NCI-H510A treated with DMSO at 0.1 percent for 48 hours (cell line): ENCODE measurements at places on chromosomes 2 and 18.

GRCh38 chr2:263022-263738 lies 652 bp downstream of the SH3YL1 start:
- DNase-seq: no peak

DNA sequence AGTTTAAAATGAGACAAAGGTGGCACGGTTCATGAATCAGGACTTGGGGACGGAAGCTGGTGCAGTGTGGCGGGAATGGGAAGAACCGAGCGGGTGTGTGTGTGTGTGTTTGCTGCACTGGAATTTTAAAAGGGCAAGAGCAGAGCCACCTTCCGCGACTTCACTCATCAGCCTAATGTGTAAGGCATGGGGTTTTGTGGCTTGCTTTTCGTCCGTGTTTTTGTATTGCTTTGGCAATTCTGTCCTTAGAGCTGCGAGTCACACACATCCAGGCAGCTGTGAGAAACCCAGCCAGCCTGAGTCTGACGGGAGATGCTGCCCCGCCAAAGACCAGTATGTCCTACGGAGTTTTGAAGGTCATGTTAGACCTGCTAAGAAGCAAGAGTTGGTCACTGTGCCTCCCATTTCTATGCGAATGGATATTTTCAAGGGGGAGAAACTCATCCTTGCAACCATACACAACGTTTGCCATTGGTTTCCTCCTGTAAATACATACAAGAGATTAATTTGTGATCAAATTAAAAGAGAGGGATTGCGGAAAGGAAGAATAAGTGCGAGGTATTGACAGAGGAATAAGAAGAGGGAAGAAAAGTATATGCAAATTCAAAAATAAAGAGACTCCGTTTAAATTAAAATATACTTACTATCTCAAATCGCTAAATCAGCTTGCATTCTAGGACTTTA lies 665 bp upstream of the CACNB4 start:
- no peak for DNase-seq

DNA sequence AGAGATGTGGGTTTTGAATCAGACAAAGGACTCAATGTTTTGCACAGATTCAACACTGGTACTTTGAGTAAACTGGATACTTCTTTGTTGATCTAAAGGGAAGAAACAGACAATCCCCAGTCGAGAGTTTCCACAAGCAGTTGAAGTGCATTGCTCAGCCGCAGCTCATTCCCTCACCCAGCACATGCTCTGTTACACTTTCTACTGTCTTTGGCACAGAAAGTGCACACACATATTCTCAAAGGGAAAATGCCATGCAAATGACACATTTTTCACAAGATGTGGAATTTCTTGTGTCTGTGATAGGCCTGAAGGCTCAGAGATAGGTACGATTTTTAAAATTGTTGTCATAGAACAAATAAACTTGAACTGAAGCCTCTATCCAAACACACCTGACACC lies 258.9 kb upstream of the TRIB2 start:
- DNase-seq: peak; percentile 48

- DNase-seq: no peak
Measured at GRCh38 chr2:200767111-200767885, 44.4 kb upstream of the BZW1 start.

- DNase-seq: no peak
Measured at GRCh38 chr18:24065906-24066305, 51.4 kb downstream of the TTC39C start.

- DNase-seq: no peak
Measured at GRCh38 chr18:32048507-32049091, 30.0 kb downstream of the RNF125 start.

DNA sequence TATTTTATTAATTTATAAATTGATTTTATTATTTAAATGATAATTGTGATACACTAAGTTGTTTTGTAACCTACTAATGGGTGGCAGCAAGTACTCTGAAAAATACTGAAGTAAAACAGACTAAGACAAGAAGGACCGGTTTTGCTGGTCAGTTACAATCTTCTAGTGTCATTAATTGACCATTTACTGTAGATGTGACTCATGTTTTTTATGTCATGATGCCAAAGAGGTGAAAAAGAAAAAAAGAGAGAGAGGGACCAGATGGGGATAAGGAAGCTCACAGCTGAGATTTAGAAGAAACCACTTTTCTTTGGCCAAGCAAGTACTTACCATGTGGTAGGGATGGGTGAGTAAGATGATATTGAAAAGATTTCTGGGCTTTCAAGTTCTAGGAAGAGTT lies 955.8 kb upstream of the LRRTM1 start:
- no peak for DNase-seq

- DNase-seq: no peak
Measured at GRCh38 chr2:27033253-27033852, 588 bp downstream of the TMEM214 start.

- DNase-seq: no peak
Measured at GRCh38 chr2:235926229-235926628, 242.0 kb downstream of the GBX2 start.

DNA sequence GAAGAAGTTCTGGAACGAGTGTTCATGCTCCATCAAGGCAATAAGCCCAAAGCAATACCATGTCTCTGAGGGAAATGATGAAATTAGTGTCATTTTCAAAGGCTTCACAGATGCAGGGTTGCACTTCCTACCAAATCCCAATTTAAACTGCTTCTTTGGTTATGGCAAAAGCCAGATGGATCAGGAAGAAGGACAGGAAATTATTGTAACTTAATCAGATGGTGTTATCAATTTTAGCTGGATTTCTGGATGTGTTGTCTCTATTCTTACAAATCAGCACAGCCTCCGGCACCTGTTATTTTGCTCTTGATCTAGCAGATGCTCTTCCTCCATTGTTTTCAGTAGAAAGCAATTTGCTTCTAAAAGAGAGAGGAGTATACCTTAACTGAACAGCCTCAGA lies 693.4 kb downstream of the SOCS6 start:
- no peak for DNase-seq

DNA sequence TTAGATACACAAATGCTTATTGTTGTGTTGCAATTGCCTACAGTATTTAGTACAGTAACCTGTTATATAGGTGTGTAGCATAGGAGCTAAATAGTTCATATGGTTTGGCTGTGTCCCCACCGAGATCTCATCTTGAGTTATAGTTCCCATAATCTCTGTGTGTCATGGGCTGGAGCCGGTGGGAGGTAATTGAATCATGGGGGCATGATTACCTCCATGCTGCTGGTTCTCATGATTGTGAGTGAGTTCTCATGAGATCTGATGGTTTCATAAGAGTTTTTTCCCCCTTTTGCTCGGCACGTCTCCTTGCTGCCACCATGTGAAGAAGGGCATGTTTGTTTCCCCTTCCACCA lies 190.5 kb upstream of the SESTD1 start:
- DNase-seq: no peak

DNA sequence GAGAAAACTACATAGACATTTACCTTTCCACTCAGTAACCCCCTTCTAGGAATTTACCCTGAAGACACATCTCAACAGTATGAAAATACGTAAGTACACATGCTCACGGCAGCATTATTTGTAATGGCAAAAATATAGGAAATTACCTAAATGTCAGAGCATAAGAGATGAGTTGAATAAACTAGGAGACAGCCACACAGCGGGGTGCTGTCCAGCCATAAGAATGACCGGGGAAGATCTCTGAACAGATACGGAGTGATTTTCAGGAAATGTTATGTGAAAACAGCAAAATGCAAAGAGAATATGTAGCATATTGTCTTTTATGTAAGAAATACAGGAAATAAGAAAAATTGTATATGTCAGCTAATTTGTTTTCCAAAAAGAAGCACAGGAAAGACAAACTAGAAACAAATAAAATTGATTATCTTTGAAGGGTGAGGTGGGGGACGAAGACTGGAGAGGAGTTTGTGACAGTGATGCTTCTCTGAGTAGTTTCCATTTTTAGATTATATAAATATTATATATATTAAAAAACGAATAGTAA lies 195.4 kb downstream of the HAUS1 start:
- no peak for DNase-seq

GRCh38 chr18:8478166-8478967 lies 130.9 kb upstream of the RAB12 start:
- DNase-seq: peak; percentile 17

DNA sequence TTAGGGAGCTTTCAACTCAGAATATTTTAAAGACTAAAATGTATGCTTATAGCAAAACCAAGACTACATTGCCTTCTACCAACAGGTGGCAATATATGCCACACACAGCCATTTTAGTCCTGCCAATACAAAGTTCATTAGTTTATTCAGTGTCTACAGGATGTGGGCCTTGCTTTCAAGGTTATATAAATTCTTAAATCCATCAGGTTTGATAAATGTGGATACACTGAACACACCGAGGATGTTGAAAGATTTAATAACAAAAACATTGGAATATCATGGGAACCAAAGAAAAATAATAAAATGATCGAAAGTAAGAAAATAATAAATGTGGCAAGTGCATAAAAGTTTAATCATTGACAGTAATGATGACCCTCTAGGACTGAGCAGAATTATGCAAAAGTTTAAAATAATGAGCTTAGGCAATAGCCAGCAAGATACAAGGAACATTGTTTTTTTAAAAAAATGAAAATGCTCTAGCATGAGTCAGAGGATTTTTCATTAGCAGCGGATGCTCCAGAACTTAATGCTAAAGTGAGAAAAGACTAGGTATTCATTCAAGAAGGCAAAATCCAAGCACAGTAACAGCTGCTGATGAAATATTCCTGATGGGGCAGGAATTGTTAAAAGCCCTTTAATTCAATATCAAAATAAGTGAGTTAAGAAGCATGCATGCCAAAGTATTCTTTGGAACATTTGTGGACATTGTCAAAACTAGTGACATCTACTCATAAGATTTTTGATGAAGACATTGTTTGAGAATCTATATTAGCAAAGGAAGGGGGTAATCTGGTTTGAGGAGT lies 14.2 kb downstream of the SCN9A start:
- peak; percentile 6 for DNase-seq
